ENCODE measurements at places on chromosomes 4 and X.

DNA sequence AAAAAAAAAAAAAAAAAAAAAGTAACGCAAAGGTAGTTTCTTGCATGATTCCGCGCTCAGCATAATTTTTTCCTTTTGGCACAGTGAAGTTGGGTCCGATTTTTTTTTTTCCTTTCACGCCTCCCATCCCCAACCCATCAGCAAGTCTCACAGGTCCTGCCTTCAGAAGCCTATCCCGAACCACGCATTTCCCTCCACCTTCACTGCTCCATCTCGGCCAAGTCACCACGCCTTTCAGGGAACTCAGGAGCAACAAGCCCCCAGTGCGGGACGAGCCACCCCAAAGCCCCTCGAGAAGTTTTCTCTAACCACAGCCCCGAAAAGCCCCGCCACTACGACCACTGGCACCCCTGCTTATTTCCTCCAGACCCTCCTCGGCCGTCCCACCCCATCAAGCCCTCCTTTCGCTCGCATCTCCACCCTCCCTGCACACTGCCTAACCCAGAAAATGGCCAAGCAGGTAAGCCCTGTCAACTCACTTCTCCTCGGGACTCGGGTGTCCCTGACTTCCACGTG is 1.0 kb downstream of the SLBP start:
- no peak for DNase-seq

DNA sequence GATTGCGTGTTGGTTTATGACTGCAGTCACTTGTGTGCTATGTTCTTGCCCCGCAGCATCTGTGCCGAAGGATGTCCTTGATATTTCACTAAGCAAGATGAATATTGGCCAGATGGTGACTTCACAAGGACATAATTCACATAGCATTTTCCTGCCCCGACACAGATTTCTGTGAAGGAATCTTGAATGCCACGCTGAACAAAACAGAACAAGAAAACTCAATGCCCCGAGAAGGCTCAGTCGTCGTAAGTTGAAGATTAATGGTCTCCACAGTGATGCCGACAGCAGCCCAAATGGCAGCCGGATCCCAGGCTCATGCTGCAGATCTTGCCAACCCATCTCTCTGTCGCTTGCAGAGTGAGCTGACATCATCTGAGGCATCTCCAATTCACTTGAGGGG is 145.9 kb downstream of the CPEB2 start:
- no peak for DNase-seq

DNA sequence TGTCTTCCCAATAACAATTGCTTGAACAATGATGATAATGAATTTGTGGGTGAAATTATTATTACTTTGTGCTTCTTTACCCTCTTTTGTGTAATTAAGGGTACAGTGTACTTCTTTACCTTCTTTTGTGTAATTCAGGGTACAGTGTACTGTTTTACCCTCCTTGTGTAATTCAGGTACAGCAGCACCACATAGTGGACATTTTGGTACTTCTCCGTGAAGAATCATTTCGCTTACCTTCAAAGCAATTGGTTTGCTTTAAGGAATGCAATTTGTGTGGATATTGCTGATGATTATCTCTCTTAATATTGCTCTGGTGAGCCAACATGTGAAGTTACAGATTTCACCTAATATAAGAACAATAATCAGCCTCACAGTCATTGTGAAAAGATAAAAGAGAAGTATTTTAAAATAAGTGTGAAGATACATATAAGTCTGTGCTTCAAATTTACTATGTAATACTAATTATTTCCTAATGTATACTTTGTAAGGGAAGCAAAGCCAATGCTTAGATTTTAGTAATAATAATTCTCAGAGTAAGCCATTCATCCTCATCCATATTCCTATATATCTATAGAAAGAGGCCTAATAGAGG is 27.2 kb upstream of the SEC24B start:
- DNase-seq = no peak

DNA sequence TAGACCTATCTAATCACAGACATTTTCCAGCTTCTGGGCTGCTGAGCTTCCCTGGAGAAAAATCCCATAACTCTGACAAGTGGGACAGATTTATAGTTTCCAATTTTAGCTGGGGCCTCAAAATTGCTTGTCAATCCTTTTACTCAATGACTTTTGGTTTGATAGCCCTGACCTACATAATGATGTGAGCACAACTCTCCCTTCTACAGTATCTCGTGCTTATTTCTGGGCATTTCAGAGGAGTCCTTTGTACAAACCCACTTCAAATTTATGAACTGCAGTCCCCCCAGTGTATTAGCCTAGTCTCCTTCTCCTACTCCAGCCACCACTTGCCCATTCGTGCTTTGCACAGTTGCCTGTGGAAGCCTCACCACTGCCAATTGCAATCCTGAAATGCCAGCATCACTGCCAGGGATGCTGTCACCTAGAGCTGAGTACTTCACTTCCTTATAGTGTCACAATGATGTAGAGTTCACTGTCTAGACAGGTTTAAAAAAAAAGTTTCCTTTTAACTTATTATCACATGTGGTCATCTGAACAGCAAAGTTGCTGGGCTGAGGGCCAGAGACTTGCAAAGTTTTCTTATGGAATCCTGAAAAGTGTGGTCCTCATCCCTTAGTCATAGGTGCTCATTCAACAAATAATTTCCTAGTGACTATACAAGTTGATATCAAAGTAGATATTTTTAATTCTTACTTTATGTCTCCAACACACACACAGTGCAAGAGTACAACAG is 21.2 kb downstream of the TRAM1L1 start:
- no peak for DNase-seq

- DNase-seq = no peak
These were observed 156.7 kb downstream of the TENT5D start for GRCh38 chrX:80576806-80577533.

GRCh38 chr4:170011921-170012628 is 14.1 kb downstream of the MFAP3L start:
- DNase-seq = no peak

- no peak for DNase-seq
These were observed 1279.7 kb upstream of the ADGRL3 start for GRCh38 chr4:59920416-59920815.
